ENCODE measurements at places on chromosomes 5 and 9.

DNA sequence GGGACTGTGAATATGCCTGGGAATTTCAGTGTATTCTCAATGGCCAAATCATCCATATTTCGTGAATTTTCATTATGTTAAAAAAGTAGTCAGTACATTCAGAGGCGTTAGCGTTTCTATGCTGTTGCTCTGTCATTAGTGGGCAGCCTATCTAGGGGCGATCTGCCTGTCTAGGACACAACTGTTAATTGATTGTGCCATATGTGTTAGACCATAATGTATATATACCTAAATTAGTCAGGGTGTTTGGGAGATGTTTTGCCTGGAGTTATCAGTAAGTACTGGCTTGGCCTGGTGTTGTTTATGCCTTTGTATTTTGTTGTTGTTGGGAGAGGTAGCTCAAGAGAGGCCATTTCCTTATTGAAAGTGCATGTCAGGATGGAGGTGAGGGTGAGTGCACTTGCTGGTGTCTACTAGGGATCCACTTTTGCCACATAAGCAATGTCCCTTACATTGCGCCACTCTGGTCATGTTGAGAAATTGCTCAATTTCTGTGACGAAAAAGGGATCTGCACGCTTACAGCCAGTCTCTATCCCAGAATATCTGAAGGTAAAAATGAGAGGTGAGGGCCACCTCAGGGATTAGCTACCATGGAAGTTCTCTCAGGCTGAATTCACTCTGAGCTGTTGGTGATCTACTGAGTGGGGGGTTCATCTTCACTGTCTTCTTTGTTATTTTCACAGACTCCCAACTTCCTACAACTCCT is 123.3 kb downstream of the ST8SIA4 start:
- no peak for DNase-seq

DNA sequence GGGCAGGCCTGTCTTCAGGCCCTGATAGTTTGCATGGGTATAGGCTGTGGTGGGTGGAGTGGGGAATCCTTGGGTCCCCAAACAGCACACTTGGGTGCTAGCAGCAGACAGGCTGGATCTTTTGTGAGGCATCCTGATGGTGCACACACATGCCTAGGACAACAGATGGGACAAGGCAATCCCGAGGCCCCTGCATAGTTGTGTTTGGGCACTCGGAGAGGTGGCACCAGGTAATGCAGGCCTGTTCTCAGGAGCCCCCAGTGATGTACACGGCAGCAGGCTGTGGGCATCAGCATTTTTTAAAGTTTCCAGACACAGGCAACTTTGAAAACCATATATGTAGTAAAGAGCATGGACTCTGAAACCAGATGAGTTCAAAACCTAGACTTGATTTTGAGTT is 65.4 kb downstream of the EPB41L4A start:
- no peak for DNase-seq

DNA sequence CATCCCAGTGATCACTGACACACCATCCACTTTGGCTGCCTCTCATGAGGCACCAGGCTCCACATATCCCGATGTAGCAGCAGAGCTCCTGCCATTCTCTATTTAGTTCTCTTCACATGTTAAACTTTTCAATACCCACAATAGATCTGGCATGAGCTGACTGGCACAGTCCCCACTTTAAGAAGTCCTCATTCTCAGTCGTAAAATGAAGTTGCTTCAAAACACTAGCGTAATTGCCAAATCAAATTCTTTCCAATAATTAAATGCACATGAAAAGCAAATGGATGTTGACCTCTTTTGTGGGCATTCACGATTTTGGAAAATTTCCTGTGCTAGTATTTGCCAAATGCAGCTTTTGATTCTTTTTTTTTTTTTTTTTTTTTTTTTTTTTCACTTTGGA is 32.4 kb downstream of the HAPLN1 start:
- no peak for DNase-seq

GRCh38 chr9:27339661-27340284 is 42.8 kb upstream of the EQTN start:
- peak; percentile 21 for DNase-seq

DNA sequence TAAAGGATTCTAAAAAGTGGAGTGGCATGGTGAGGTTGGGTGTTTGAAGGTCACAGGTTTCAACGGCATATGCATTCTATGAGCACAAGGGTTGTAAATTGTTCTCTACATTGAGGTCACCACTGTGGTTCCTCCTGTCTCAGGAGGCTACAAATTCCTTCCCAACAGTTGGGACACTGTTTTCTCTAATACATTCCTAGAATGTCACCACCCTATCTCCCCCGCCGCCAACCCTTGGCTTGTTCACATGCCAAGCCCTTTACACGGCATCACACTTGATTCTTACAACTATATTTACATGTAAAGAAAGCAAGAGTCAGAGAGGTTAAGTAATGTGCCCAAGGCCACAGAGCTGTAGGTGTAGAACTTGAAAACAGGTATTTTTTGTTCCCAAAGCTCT is 315.1 kb downstream of the RAB3C start:
- DNase-seq, result no peak

GRCh38 chr9:101508211-101508610 is 25.4 kb upstream of the RNF20 start:
- DNase-seq, result peak; percentile 77

DNA sequence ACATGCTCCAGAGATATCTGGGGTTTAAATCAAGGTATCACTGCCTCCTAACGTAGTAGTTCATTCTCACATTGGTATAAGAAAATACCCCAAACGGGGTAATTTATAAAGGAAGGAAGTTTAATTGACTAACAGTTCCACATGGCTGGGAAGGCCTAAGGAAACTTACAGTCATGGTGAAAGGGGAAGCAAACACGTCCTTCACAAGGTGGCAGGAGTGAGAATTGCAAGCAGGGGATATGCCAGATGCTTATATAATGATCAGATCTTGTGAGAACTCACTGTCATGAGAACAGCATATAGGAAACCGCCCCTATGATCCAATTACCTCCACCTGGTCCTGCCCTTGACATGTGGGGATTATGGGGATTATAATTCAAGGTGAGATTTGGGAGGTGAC is 1280.2 kb upstream of the C9orf72 start:
- DNase-seq, result no peak

DNA sequence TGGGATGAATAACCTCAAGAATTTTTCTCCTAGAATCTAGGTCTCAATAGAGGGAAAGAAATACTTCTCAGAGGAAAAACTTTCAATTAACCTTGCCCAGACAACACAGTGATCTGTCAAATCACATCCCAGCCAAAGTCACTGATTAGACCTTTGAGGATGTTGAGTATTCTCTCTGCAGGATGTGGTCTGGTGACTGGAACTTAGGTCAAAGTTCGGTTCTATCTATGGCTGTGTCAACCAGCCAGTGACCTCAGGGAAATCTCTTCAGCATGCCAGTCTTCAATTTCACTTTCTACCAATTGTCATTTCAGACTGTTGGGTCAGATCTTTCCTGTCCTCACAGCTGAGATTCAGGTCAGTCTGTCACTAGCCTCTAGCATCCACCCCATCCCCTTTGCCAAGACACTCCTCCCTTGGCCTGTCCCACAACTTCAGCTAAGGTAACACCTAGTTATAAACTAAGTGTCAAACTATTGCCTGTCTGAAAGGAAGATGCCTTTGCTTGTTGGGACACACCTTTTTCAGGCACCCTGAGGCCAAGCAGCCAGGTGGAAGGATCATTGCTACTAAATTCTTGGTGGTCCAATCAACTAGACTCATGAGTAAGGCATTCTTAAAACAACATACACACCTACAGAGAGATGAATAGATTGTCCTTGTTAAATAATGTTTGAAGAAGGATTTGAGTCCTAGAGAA is 156.3 kb upstream of the FST start:
- DNase-seq, result no peak

DNA sequence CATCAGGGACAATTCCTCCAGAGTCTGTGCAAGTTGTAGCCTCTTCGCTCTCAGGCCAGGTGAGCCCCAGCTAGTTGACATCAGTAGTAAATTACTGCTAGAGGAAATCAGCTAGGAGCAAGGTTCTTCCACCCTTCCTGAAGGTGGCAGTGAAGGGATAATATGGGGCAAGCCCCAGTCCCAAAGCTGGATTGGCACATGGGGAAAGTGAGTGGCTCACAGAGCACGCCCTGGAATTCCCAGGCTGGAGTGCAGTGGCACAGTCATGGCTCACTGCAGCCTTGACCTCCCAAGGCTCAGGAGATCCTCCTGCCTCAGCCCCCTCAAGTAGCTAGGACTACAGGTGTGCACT is 82.1 kb downstream of the CYFIP2 start:
- no peak for DNase-seq

- no peak for DNase-seq
Measured at GRCh38 chr5:402615-403359, 40.2 kb upstream of the EXOC3 start.

DNA sequence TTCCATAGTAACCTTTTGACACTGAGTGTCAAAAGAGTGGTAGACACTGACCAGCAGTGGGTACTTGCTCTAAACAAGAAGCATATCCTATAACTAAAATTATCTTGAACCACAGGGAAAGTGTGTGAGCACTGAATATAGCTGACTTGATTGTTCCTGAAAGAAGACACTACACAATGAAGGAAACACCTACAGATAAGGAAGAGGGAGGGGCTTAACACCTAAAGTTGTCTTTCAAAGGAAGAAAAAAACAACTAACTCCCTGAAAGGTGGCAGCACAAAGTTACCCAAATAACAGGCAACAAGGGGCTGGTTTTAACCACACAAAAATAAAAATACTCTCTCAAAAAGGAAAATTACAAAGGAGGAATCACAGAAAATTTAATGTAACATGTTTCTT is 6.6 kb downstream of the ELAVL2 start:
- DNase-seq, result no peak

GRCh38 chr5:149636861-149637246 is 55.6 kb downstream of the ARHGEF37 start:
- DNase-seq, result peak; percentile 77

GRCh38 chr9:98781588-98782383 is 14.6 kb downstream of the ANKS6 start:
- DNase-seq, result no peak

DNA sequence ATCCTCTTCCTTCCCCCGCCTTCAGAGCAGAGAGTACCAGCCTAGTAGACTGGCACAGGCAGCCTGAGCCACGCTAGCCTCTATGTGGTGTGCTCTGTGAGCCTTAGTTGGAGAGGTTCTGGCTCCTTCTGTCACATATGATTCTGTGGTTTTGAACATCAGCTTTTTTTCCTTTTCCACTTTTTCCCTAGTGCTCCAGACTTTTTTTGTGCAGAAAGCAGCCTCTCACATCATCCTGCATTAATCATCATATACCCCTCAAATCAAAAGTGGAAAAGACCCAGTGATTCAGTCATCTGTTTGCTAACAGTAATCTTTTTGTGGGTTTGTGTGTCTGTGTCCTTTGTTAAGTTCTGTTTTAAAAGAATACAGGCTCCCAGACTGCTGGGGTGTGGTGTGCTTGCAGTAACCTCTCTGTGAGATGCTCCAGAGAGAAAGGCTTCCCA is 663.9 kb upstream of the RGMB start:
- DNase-seq, result peak; percentile 43

DNA sequence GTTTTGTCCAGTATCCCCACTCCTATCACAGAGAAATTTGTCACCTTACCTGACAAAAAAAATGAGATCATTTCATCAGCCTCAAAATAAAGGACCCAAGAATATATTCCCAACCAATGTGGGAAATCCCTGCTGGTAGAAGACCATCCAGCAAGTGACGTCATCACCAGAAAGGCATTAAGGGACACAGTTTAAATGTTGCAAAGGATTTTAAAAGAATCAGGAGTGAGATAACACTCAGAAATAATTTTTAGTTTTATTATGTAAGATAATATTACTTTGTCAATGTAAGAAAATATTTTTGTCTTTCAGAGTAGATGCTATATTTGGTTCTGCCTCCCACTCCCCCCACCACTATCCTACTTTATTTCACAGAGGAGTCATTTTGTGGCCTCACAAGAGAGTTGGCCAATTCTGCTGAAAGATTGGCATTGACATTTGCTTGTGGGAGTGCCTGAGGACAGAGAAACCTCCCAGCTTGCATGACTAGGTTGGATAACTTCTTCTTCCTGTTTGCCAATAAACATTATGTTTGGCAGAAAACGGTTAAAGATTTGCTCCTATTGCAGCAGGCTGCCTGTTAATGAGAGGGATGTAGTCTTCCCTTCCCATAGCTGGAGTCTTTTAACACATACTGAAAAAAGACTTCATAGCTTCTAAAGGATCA is 288.6 kb upstream of the DAB2 start:
- peak; percentile 83 for DNase-seq

GRCh38 chr5:98917433-98917832 is 11.4 kb downstream of the CHD1 start:
- DNase-seq, result no peak

DNA sequence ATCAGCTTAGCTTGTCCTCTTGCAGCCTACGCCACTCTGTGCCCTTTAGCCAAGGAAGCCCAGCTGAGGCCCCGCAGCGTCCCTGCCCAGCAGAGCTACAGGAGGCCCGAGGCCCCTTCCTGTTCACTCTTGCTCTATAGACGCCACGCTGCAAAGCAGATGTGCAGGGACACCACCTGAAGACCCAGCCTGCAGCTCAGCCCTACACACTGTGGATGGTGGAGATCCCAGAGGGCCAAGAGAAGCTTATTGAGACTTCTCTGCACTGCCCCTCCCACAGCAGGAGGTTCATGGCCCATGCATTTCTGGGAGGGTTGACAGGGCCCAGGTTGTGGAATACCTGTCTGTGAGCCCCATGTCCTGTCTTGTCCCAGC is 33.6 kb downstream of the IRF1 start:
- DNase-seq, result no peak

DNA sequence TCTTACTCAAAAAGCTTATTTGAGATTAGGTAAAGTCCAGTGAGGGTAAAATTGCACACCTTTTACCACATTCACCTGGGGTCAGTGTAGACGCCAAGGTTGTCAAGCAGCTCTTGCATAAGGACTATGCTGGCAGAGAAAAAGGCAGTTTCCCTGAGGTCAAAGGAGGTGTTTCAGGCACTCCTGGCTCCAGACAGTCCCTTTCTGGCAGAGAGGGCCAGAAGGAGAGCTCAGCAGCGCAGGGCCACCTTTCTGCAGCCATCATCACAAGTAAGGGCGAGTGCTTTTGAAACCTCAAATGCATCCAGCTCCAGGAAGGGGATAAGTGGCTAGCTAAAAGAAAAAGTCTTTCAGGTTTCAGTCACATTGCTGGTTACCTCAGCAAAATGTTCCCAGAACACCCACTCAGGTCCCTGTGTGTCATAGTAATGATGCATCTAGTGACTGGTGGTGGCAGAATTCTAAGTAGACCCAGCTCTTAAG is 16.7 kb upstream of the IL13 start:
- no peak for DNase-seq

DNA sequence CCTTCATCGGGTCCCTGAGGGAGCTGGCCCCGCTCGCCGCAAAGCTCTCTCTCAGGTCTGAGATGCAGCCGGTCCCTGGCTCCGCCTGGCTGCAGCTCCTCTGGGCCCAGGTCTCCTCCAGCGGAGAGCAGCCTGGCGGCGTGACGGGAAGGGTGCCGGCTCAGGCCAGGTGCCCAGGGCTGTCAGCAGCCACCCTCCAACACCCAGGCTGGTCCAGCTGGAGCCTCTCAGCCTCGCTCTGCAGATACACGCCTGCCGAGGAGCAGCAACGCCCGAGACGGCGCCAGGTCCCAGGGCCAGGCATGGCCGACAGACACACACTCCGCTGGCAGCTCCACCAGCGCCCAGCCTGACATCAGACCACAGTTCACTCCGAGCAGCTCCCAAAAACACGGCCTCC is 25.6 kb downstream of the FAM163B start:
- no peak for DNase-seq

All from adipocyte (in vitro differentiated cells).